ENCODE measurements at places on chromosomes 3 and 15.

GRCh38 chr3:40310705-40311104, 1.2 kb downstream of the EIF1B start:
- no peak for DNase-seq

GRCh38 chr3:168341192-168341815, 245.6 kb upstream of the GOLIM4 start:
- no peak for DNase-seq

GRCh38 chr3:188832961-188833721, 338.6 kb upstream of the TPRG1 start:
- no peak for DNase-seq

DNA sequence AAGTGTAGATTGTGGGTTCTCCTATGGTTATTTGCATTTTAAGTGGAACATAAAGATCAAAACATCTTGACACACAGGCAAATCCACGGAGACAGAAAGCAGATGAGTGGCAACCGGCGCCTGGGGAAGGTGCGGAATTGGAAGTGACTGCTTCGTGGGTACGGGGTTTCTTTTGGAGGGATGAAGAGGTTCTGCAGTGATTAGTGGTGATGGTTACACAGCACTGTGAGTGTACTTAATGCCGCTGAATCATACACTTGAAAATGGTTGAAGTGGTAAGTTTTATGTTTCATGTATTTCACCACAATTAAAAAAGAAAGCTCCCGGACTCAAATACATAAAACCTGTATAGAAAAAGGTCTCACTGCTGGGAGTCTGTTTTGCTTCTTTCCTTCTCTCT, 18.5 kb upstream of the VPS33B start:
- DNase-seq = no peak

- DNase-seq = no peak
Measured at GRCh38 chr3:146747928-146748327, 142.8 kb upstream of the PLSCR5 start.

- DNase-seq = no peak
Measured at GRCh38 chr3:9151240-9151639, 98.2 kb downstream of the SRGAP3 start.

DNA sequence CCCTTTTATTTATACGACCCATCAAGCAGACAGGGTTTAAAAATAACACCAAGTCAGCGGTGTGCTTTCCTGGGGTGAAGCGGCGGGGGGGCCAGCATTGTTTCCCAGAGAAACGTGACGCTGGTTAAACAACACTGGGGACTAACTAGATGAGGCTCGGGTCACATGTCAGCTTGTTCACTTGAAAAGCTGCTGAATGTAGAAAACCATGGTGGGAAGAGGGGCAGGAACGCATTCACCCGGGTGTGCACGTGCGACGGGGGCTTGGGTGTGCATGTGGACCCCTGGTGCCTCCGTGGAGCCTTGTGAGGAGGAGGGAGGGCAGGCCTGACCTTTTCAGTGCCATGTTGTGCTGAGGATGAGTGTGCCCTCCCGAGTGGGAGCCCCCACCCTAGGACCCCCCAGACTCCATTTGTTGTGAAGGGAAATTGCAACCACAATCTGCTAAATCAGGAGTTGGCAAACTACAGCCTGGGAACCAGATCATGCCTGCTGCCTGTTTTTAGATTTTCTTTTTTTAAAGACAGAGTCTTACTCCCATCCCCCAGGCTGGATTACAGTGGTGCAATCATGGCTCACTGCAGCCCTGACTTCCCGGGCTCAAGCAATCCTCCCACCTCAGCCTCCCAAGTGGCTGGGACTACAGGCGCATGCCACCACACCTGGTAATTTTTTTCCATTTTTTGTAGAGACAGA, 70.4 kb upstream of the CMTM7 start:
- DNase-seq = peak; percentile 18

DNA sequence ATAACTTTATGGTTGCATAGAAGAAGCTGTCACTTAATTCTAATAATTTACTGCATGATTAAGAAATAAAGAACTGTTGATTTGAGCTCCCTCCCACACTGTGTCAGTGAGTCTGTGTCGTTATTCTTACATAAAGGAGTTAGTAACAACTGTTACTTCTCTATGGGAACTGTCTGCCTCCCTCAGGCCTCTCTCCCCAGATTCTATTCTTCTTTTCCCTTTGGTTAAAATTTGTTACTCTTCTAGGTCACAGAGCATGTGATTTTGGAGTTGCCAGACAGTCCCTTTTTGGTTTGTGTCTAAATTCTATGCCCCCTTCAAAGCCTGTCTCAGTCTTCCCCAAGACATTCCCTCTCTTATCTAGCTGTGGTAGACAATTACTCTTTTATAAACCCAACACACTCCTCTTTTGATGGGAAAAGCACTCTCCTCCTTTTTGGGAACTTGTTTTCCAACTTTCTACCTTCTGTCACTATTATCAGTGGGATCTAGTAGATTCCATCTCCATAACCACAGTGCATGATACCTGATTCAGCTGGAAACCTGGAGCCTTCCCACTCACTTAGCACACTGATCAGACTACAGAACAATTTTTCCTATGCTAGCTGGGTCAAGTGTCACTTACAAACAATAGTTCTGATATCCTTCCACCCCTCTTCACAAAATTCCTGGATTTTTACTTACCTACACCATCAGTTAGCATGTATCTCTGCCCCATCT, 422.1 kb upstream of the TGFBR2 start:
- no peak for DNase-seq

GRCh38 chr3:11803977-11804892, 42.5 kb downstream of the TAMM41 start:
- no peak for DNase-seq

DNA sequence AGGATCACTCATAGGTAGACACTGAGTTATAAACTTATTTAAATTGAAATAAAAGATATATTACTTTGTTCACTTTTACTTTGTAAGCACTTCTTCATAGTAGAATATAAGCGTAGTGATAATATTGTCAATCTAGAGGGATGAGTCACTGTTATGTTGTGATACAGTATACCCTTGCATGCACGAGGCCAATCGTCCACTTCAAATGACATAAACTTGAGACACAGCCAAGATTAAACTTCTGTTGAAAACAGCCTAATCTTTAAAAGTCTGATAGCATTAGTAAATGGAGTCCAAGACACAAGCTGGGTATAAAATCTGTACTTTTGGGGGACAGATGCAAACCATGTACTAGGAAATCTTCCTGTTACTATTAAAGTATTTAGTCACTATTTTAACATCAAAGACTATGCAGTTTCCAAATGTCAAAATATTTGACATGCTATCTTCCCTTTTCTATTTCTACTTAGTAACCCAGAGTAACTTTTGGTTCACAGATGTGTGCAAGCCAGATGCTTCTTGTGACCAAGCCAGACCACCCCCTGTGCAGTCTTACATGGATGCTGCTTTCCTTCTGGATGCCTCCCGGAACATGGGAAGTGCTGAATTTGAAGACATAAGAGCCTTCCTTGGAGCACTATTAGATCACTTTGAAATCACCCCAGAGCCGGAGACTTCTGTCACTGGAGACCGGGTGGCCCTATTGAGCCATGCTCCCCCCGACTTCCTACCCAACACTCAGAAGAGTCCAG, 85.3 kb downstream of the PIK3R4 start:
- no peak for DNase-seq

- no peak for DNase-seq
Measured at GRCh38 chr3:114775395-114775794, 371.7 kb downstream of the ZBTB20 start.

DNA sequence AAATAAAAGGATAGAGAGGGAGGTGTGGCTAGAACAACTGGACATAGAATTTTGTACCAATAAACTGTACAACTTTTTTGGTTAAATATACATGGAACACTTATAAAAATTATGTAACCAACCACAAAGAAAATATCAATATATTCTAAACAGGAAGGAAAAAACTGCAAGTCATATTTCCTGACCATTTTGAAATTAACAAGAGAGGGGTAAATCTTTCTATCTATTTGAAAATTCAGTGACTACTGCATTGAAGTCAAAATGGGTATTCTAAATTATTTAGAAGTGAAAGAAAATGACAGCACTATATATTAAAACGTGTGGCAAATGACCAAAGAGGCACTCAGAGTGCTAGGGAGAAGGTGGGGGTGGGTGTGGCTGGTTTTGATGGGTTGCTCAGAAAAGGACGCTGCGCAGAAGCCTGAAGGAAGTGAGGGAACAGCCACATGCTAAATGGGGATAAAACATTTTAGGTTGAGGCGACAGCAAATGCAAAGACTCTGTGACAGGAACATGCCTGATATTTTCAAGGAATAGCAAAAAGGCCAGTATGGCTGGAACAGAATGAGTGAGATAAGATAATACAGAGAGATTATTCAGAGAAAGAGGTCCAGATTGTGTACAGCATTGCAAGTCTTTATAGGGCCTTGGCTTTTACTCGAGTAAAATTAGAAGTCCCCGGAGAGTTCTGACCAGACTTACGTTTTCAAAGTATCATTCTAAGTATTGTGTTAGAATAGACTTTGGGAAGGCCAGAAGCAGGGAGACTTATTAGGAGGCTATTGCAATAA, 41.1 kb downstream of the ERICH6 start:
- DNase-seq = no peak

DNA sequence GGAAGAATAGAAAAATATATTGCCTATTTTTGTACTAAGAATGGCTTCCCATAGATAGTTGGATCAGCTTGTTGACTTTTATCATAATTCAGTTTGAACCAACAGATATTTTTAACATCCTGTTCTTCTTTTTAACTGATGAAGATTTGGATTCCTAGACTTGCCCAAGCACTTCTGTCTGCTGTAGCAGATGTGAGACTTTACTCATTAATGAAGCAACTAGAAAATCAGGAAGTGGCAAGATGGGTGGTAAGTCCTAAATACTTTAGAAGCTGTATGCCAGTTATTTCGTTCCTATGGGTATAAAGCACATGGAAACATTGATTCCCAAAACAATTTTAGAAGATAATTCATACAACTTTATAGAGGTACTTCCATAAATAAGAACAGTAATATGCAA, 8.4 kb downstream of the PIGB start:
- no peak for DNase-seq

DNA sequence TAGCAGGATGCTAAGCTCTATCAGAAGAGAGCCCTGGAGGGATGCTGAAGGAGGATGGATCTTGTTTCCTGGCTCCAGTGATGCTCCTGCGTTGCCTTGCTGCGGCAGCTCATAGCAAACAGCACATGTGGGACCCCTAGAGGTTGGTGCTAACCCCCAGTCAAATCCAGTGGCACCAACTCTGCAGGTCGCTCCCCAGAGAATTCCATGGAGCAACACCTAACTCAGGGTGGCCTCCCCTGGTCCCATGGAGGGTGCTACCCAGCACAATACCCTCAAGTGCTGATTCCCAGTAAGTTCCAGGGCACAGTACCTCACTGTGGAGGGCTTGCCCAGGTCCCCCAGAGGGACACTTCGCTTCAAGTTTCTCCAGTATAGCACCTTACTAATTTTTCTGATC, 231.2 kb downstream of the NEK10 start:
- no peak for DNase-seq

DNA sequence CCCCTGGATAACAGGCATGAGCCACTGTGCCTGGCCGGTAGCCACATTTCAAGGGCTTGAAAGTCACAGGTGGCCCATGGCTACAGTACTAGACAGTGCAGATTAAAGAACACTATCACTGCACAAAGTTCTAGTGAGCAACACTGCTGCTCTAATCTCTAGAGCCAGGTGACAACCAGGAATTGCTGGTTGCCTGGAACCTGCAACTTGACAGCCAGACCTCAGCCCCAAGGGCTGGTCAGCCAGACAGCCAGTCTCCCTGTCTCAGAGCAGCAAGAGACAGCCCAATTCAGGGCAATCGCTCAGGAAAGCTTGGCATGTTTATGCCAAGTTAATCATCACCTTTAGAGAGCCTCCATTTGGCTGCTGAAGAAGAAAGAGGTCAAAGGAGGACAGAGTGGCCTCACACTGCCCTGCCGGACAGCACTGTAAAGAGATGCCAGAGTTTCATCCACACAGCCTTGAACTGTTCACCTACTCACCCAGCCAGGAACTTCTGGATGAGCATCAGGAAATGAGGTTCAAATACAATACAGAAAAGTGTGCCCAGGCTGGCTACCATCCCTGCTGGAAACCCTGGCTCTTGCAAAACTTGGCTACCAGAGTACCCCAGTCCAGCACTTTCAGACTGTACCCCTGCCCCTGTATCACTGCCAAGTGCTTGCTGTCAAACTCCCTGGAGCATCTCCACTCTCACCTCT, 6.0 kb downstream of the CCDC12 start:
- DNase-seq = no peak

Data from NCI-H1092 (cell line).